ENCODE measurements at places on chromosomes 16 and 17. TPM values are rescaled to one million over a fixed set of nuclear protein-coding genes. Genes with fewer than 3 reads are reported as not detected.

The HOXB5 gene
- total RNA-seq, result not detected

The PTGES3L gene
- not detected for total RNA-seq

The MT4 gene
- total RNA-seq, result not detected

The JPH3 gene
- not detected for total RNA-seq

The CNGB1 gene
- total RNA-seq, result not detected

The TEDC2 gene
- total RNA-seq, result under 0.01 TPM

The TBC1D3 gene
- not detected for total RNA-seq

The MT1M gene
- total RNA-seq, result 2.0 TPM

The KCNH6 gene
- total RNA-seq, result not detected

The TP53TG3C gene
- total RNA-seq, result not detected

The OR2C1 gene
- total RNA-seq, result 0.08 TPM

The TEKT1 gene
- total RNA-seq, result not detected

The GP1BA gene
- not detected for total RNA-seq

The NPIPB6 gene
- total RNA-seq, result 0.30 TPM

The DNASE1L2 gene
- 1.1 TPM for total RNA-seq

Data from smooth muscle cell of the coronary artery (primary cell).